ENCODE measurements at places on chromosomes 6 and 20.

DNA sequence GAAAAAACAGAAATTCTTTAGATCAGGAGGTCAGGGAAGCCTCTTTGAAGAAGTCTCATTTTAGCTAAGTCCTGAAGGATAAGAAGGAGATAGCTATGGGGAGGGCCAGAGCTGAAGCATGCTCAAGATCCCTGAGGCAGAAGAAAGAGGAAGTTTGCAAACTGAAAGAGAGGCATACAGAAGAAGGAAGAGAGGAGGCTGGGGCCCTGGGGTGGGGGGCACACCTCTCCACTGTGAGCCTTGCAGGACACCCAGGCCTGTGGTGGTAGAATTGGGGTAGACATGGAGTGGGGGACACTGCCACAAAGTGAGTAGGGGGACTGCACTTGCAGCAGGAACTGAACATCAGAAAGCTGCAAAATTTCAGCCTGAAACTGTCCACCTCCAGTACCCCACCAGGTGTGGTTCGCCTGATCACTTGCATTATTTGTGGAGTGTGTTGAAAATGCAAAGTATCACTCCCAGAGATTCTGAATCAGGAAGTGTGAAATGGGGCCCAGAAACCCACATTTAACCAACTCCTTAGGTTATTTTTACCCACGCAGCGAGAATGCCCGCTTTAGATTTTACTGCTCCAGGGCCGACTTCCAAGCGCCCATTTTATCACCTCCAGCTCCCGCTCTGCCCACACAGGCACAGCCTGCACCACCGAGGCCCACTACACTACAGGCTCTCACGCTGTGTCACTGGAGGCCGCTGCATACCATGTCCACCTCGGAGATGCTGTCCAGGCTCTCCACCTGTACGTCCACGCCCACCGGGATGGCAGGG lies 44.0 kb downstream of the GABRR2 start:
- no peak overlapping the region for H3K27ac ChIP-seq
- H3K4me3 ChIP-seq = no peak overlapping the region
- no peaks in the 10 kb centered on the region for H3K27me3 ChIP-seq
- no peaks in the 10 kb centered on the region for H3K36me3 ChIP-seq
- no peak for DNase-seq
- H3K4me1 ChIP-seq = no peaks in the 10 kb centered on the region

- peaks cover 5% of the 10 kb centered on the region for H3K4me1 ChIP-seq
- no peak overlapping the region for H3K4me3 ChIP-seq
- DNase-seq = no peak
- no peaks in the 10 kb centered on the region for H3K36me3 ChIP-seq
These were observed 1.6 kb upstream of the PCK1 start for GRCh38 chr20:57559289-57559634.

DNA sequence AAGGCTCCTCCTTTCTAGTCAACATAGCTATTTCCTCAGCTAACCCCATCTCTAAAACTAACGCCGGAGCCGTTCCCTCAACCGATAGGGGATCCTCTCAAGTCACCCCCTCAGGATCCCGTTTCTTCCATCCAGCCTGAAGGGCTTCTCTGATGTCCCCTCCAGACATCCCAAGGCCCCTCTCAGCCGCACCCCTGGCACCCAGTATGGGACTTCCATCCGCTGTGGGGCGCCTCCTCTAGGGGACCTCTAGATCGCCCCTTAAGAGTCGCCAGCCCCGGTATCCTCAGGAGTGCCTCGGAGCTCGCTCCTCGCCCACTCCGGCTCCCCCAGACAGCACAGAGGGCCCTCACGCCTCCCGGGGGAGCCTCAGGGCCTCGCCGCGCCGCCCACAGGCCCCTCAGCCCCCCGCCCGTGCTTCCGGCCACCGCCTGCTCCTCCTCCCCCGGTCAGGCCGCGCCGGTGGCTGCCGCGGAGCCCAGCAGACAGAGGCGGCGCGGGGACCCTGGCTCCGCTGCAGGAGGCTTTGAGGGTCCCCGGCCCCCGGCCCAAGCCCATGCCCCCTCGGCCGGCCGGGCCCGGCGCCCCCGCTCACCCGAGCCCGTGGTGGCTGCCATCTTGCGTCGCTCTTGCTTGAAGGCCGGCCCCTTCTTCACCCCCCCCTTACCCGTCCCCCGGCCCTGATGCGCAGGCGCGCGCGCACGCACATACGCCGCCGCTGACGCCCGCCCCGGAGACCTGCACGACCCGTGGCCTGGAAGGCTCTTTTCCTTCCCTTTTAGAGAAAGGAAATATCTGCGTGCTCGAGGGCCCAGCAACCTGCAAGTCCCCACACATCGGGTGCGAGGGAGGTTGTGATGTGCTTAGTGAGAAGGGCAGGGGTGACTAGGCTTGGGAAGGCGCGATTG lies at the start of gene UBE2V1:
Gene UBE2V1 (minus strand): TSS at position 639 of the 908 bp plus-strand sequence. CDS start 22 bp downstream, at position 617.
- peak within 1 kb of the TSS; percentile 99 for H3K4me3 ChIP-seq
- no peaks in the 10 kb centered on the region for H3K27me3 ChIP-seq
- DNase-seq = peak; percentile 94
- peaks cover 77% of the 10 kb centered on the region for H3K4me1 ChIP-seq
- H3K27ac ChIP-seq = peak within 1 kb of the TSS; percentile 96

DNA sequence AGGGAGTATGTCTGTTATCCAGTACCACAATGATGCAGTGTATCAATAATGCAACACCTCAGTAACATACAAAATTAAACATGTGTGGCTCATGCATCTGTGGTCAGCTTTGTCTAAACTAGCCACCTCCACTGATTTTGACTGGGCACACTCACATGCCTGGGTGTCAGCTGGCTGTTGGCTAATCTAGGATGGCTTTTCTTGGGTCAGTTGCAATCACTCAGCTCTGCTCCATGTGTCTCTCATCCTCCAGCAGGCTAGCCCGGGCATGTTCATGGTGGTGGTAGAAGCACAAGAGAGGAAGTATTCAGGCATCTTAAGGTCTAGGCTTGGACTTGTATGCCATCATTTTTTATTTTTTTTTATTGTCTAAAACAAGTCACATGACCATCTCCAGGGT lies 59.3 kb upstream of the JAG1 start:
- H3K4me1 ChIP-seq = peaks cover 7% of the 10 kb centered on the region
- no peaks in the 10 kb centered on the region for H3K27me3 ChIP-seq
- H3K4me3 ChIP-seq = no peak overlapping the region
- DNase-seq = no peak

- DNase-seq = no peak
- no peak overlapping the region for H3K4me3 ChIP-seq
- no peaks in the 10 kb centered on the region for H3K36me3 ChIP-seq
- H3K4me1 ChIP-seq = peaks cover 2% of the 10 kb centered on the region
- no peaks in the 10 kb centered on the region for H3K27me3 ChIP-seq
These were observed 66.3 kb downstream of the RBM38 start for GRCh38 chr20:57457243-57458095.

GRCh38 chr20:6870559-6870958 lies 103.1 kb downstream of the BMP2 start:
- H3K36me3 ChIP-seq = no peaks in the 10 kb centered on the region
- DNase-seq = no peak
- no peaks in the 10 kb centered on the region for H3K4me1 ChIP-seq
- peaks cover 9% of the 10 kb centered on the region for H3K27me3 ChIP-seq

DNA sequence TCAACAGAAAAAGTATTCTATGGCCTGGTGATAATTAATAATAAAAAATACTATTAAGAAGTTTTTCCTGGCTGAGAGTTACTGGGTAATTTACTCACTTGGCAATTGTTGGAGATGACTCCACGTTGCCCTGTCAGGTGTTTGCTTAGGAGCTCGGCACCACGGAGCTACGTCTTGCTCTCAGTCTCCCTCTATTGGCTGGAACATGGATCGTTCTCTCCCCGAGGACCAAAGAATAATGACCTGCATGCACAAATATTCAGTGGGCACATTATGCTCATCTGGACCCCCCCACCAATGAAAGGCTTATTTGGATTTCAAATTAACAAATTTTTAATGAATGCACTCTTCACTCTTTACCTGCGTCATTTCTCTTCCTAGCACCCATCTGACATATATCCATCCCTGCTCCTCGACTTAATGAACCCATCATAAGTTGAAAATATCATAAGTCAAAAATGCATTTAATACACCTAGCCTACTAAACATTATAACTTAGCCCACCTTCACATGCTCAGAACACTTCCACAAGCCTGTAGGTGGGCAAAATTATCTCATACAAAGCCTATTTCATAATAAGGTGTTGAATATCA lies 71.0 kb upstream of the CD83 start:
- H3K36me3 ChIP-seq = no peaks in the 10 kb centered on the region
- H3K4me3 ChIP-seq = no peak overlapping the region
- no peak overlapping the region for H3K27ac ChIP-seq
- peaks cover 10% of the 10 kb centered on the region for H3K27me3 ChIP-seq

- peaks cover 3% of the 10 kb centered on the region for H3K4me1 ChIP-seq
- no peak for DNase-seq
- H3K27ac ChIP-seq = no peak overlapping the region
- no peaks in the 10 kb centered on the region for H3K36me3 ChIP-seq
- H3K4me3 ChIP-seq = no peak overlapping the region
These were observed 89.4 kb downstream of the TBXT start for GRCh38 chr6:166078294-166078693.

DNA sequence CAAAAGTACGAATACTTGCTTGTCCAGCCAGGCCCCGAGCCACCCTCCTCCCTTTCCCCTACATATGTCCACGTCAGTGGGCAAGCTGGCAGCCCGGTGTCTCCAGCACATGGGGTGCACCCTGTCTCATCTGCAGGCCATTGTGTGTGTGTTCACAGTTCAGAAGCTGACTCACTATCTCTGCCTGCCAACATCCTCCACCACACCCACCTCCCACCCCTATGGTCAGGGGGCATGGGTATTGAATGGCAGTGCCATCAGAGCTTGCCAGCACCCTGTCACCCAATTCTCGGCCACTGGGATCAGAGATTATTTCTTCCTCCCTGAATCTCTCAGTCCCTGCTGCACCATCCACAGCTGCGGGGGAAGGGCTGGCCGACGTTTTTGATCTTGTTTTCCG lies 195.7 kb downstream of the FARS2 start:
- H3K4me1 ChIP-seq = peaks cover 26% of the 10 kb centered on the region
- no peak for DNase-seq
- peaks cover 2% of the 10 kb centered on the region for H3K36me3 ChIP-seq

- peaks cover 10% of the 10 kb centered on the region for H3K36me3 ChIP-seq
- DNase-seq = no peak
- no peaks in the 10 kb centered on the region for H3K27me3 ChIP-seq
These were observed 90.4 kb downstream of the NFATC2 start for GRCh38 chr20:51452091-51452613.

GRCh38 chr6:117919275-117919674 lies 12.2 kb downstream of the SLC35F1 start:
- H3K27ac ChIP-seq = no peak overlapping the region
- DNase-seq = no peak
- H3K4me3 ChIP-seq = no peak overlapping the region
- H3K36me3 ChIP-seq = no peaks in the 10 kb centered on the region

GRCh38 chr20:59145247-59145923 lies 18.2 kb upstream of the ZNF831 start:
- no peak overlapping the region for H3K27ac ChIP-seq
- peaks cover 38% of the 10 kb centered on the region for H3K4me1 ChIP-seq
- no peaks in the 10 kb centered on the region for H3K36me3 ChIP-seq
- DNase-seq = peak; percentile 35
- no peaks in the 10 kb centered on the region for H3K27me3 ChIP-seq

GRCh38 chr6:84220809-84221409 lies 6.5 kb downstream of the CEP162 start:
- DNase-seq = no peak
- H3K27ac ChIP-seq = no peak overlapping the region
- H3K27me3 ChIP-seq = no peaks in the 10 kb centered on the region
- H3K4me3 ChIP-seq = no peak overlapping the region
- no peaks in the 10 kb centered on the region for H3K36me3 ChIP-seq

DNA sequence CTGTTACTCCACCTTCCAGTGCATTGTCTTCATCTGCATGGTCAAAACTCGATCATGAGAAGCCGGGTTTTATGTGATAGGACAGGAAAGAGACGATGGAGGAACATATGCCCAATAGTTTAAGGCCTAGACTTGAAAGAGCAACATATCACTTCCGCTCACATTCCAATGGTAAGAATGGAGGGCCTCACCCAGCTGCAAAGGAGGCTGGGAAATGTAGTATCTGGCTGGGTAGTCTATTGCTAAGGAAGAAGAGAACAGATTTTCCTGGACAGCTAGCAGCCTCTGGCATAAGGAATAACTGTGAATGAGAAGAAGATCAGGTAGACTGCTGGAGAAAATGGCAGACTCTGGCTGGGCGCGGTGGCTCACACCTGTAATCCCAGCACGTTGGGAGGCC lies 19.2 kb downstream of the FITM2 start:
- H3K36me3 ChIP-seq = peaks cover 3% of the 10 kb centered on the region
- H3K27me3 ChIP-seq = no peaks in the 10 kb centered on the region
- H3K4me3 ChIP-seq = no peak overlapping the region
- no peak for DNase-seq
- no peaks in the 10 kb centered on the region for H3K4me1 ChIP-seq

- H3K4me3 ChIP-seq = no peak overlapping the region
- no peak overlapping the region for H3K27ac ChIP-seq
- DNase-seq = no peak
- H3K36me3 ChIP-seq = no peaks in the 10 kb centered on the region
- peaks cover 4% of the 10 kb centered on the region for H3K4me1 ChIP-seq
These were observed 27.3 kb upstream of the SHLD1 start for GRCh38 chr20:5722927-5723326.
